Cardiac muscle cell (in vitro differentiated cells and primary cell): ENCODE measurements at places on chromosomes 6 and 20.

- DNase-seq = no peak
These were observed 123.5 kb upstream of the SAMD5 start for GRCh38 chr6:147384737-147385710.

DNA sequence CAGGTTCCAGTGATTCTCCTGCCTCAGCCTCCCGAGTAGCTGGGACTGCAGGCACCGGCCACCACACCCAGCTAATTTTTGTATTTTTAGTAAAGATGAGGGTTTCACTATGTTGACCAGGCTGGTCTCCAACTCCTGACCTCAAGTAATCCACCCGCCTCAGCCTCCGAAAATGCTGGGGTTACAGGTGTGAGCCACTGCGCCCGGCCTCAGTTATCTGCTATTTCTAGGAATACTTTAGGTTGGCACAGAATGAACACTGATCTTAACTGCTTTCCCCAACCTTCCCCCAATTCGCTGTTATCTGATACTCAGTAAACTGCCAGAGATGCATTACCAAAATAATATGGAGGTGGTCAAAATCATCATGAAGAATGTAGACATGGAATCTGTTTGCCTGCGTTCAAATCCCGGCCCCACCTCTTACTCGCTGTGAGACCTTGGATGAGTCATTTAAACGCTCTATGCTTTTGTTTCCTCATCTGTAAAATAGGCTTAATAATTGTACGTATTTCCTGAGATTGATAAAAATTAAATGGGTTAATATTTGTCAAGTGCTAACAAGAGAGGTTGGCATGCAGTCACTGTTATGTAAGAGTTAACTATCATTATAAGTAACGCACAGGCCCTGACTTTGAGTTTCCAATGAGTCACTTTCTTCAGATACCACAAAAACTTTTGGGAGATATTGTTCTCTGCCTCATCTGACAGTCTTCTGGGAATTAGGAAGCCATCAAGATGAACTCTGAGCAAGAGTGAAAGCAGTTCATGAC lies 44.5 kb upstream of the NCOA3 start:
- DNase-seq = no peak

GRCh38 chr6:168715643-168716481 lies 274.9 kb downstream of the SMOC2 start:
- no peak for DNase-seq

- no peak for DNase-seq
These were observed 31.4 kb downstream of the PTPN1 start for GRCh38 chr20:50541606-50542041.

DNA sequence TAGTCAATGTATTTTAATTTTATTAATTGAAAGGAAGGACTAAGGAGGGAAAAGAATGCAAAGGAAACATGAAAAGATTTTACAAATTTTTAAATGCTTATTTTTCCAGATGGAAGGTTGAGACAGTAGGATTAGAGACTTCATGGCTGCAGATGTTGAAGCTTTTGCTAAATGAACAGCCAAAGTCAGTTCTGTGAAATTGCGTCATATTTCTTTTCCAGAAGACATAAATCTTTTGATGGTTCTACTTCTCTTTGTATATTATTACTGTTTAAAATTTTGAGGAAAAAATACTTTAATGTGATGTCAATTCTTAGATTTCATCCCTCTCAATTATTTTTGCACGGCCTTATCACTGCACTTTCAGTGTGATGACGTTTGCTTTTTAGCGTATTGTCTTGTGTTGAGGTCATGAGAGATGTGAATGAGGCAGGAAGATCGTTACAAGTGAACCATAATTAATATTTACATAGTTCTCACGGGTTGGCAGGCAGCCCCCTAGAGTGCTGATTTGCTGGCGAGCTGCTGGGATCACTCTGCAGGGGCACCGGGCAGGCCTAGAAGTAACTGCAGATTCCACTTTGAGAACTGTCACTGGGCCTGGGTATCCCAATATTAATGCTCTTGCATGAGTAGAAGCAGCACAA lies 158.1 kb downstream of the TBXT start:
- DNase-seq = no peak

- DNase-seq = no peak
These were observed 21.9 kb upstream of the CDH22 start for GRCh38 chr20:46330072-46330763.

DNA sequence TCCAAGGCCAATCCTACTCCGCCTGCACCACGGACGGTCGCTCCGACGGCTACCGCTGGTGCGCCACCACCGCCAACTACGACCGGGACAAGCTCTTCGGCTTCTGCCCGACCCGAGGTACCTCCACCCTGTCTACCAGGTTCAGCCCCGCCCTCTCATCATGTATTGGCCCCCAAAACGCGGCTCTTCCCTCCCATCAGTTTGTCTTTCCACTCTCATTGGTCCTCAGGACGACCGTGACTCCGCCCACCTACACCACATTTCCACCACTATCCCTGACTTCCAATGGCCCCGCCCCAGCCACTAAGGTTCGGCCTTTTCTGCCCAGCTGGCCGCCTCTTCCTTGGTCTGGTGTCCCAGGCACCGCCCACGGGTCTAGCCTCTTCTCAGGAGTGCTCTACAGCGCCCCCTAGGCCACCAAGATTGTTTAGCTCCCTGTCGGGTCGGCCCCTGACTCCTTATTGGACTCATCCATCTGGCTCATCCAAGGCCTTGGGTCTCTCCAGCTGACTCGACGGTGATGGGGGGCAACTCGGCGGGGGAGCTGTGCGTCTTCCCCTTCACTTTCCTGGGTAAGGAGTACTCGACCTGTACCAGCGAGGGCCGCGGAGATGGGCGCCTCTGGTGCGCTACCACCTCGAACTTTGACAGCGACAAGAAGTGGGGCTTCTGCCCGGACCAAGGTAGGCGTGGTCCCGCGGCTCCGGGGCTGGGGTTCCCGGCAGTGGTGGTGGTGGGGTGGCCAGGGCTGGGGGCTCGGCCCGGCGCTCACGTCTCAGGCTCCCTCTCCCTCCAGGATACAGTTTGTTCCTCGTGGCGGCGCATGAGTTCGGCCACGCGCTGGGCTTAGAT lies 3.1 kb downstream of the MMP9 start:
- no peak for DNase-seq

DNA sequence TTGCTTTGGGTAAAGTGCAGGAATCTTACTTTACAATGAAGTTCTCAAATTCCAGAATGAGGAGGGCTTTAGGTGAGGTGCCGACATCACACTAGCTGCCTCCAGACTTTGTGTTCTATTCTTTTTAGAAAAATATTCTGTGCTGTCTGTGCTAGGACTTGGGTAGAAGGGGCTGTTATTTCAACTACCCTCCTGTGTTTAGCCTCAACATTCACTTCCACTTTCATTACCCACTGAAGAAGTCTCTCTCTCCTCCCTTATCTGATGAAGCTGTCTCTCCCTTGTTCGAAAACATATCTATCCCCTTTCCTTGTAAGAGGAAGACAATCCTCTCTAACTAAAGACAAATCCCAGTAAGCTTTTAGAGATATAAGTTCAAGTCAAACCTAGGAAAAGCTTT lies 25.0 kb upstream of the BRPF3 start:
- no peak for DNase-seq

DNA sequence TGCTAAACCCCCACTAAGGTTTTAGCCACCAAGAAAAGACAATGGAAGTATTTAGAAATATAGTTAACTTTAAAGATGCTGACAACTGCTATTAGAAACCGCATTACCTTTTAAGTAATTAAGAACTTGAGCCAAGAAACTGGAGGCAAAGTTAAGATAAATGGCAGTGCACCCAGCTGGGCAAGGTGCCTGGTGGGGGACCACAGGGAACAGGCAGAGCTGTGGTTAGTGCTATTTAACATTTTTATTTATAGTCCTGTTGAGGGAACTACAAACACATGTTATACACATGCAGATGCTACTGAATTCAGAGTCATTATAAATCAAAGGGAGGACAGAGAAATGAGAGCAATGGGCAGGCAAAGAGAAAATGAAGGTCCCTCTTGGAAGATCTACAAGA lies 447.9 kb downstream of the TFAP2B start:
- DNase-seq = no peak

- no peak for DNase-seq
These were observed 31.2 kb downstream of the CHMP4B start for GRCh38 chr20:33842346-33842745.
